ENCODE measurements at places on chromosomes 2 and 18.

GRCh38 chr2:37560863-37561614 is 110.4 kb downstream of the CDC42EP3 start:
- no peak for DNase-seq

GRCh38 chr2:146481629-146482028 is 1363.2 kb upstream of the ACVR2A start:
- no peak for DNase-seq

- no peak for DNase-seq
Measured at GRCh38 chr2:179233083-179233490, 31.5 kb downstream of the SESTD1 start.

DNA sequence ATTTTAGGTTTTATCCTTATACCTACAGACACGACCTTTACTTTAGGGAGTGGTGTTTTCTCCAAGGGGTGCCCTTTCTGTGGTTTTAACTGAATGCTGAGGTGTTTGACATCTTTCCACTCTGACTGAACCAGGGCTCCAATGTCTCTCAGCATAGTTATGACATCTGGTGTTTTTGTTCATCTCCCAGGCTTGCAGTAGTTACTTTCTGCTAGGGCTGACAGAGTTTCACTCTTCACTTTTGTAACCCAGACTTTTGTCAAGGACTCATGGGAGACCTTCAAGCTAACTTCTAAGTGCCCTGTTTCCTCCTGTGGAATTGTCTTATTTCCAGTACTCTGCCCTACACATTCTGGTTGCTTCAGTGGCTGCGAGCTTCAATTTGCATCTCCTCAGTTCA is 103.1 kb downstream of the CCDC85A start:
- no peak for DNase-seq

- no peak for DNase-seq
Measured at GRCh38 chr2:148244593-148245292, 223.9 kb downstream of the MBD5 start.

DNA sequence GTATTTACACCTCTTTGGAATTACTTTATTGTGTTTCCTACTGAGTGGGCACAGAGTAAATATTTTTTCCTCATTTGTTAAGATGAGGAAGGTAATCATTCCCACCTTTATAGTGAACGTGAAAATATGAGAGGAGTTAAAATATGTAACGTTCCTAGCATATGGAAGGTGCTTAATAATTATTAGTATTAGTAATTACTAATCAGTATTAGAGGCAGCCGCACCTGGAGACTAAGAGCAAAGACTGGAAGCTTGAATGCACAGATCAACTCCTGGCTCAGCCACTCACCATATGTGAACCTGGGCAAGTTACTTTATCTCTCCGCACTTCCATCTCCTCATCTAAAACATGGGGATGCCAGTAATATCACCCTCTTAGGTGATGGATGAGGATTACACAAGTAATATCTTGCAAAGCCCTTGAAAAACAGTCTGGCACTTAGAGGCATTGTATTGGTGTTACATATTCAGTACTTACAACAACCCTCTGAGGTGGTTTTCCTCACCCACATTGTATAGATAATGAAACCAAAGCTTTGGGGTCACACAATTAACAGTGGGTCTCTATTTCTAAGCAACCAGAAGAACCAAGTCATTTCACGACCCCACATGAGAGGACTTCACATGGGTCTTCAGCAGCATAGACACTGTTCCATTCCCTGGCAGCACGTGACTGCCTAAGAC is 100.3 kb upstream of the KCTD1 start:
- no peak for DNase-seq

GRCh38 chr18:48215876-48216638 is 193.1 kb downstream of the ZBTB7C start:
- no peak for DNase-seq

DNA sequence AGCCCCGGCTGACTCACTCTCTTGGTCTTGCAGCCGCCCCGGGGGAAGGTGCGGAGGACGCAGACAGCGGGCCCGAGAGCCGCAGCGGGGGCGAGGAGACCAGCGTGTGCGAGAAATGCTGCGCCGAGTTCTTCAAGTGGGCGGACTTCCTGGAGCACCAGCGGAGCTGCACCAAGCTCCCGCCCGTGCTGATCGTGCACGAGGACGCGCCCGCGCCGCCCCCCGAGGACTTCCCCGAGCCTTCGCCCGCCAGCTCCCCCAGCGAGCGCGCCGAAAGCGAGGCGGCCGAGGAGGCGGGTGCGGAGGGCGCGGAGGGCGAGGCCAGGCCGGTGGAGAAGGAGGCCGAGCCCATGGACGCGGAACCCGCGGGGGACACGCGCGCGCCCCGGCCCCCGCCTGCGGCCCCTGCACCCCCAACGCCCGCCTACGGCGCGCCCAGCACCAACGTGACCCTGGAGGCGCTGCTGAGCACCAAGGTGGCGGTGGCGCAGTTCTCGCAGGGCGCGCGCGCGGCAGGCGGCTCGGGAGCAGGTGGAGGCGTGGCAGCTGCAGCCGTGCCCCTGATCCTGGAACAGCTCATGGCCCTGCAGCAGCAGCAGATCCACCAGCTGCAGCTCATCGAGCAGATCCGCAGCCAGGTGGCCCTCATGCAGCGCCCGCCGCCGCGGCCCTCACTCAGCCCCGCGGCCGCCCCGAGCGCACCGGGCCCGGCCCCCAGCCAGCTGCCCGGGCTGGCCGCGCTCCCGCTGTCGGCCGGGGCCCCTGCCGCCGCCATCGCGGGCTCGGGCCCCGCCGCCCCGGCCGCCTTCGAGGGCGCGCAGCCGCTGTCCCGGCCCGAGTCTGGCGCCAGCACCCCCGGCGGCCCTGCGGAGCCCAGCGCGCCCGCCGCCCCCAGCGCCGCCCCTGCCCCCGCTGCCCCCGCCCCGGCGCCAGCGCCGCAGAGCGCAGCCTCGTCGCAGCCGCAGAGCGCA is 12.7 kb downstream of the SALL3 start:
- DNase-seq = no peak

DNA sequence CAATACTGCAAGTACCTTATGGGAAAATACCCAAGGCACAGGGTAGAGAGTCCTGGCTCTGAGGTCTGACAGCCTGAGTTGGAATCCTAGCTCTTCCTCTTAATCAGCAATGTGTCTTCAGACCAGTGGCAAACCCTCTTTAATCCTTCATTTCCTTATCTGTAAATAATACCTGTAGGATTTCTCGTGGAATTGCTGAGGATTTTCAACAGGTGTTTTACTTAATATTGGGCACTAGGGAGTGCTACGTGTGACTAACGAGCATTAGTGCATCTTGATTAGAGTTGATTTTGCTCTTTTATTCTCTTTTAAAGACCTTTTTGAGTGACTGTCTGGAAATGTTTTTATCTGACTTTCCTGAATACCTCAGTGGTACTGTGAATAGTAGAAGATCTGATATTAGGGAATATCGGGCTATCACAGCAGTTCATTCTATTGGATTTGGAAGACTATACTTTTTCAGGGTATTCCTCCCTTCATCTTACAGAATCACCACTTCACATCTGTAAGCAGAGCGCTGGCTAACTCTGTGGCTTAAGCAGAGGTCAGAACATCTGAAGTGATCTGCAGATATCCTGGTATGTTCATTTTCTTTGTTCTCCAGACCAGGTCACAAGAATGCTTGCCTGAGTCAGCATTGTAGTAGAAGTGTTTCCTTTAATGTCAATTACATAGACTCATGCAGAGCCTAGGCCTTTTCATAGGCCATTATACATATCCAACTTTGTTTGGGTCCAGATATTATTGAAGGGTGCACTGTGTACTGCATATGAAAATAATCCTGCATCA is 49.1 kb downstream of the ARHGAP28 start:
- no peak for DNase-seq

- no peak for DNase-seq
Measured at GRCh38 chr2:38653380-38653714, 12.6 kb upstream of the GALM start.

- no peak for DNase-seq
Measured at GRCh38 chr2:196530910-196531309, 108.6 kb upstream of the CCDC150 start.

DNA sequence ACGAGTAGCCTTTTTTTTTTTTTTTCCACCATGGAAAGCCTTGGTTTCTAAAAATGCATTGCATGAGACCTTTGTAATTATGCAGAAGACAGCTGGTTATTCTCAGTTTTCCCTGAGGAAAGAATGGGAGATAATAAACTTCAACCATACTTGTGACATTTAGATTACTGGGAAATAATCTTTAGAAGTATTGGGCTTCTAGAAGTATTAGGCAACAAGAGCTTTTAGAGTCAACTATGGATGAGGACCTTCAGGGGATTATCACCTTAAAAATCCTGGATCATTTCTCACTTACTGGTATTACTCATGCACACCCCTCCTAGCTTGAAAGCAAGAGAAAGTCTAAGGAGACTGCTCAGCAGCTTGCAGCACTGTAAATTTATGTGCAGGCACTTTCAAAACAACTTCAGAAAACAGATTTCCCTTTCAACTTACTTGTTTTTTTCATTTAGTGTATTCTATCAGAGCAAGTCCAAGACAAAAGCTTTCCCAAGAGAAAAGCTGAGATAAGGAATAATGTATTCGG is 175.9 kb downstream of the NRXN1 start:
- DNase-seq = no peak

- no peak for DNase-seq
Measured at GRCh38 chr2:186205254-186205911, 280.7 kb upstream of the ZC3H15 start.

DNA sequence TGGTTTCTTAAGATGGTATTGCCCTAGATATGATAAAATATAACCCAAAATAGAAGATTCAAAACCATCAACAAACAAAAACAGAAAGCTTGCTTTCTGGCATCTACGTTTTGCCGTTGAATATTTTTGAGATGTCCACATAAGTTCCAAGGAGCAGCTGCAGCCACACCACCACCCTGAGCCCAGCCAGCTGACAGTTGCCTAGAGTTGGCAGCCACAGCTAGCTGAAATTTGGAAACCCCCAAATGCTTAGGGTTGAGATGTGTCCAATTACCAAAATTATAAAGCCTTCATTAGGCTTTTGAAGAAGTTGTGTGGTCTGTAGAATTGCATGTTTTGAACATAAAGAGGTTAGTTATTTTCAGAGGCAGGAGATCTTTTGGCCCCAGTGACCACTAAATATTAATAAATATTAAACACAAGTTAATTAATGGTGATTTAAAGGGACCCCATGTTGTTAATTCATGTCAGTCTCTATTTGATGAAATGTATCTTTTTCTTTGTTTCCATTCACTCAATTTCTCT is 118.1 kb upstream of the DTNA start:
- no peak for DNase-seq

DNA sequence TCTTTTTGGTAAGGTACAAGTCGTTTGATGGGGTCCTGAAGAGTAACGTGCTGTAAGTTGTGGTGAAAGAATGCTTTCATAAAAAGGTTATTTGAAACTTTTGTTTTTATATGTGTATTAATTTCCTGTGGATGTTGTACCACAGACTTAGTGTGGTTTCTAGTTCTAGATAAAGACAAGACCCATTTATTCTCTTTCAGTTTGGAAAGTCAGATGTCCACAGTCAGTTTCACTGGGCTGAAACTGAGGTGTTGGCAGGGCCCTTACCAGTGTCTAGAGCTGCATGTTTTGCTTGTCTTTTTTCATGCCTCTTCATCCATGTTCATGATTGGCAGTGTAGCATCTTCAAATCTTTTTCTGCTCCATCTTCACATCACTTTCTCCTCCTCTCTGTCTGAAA is 22.1 kb upstream of the DOCK10 start:
- DNase-seq = no peak

DNA sequence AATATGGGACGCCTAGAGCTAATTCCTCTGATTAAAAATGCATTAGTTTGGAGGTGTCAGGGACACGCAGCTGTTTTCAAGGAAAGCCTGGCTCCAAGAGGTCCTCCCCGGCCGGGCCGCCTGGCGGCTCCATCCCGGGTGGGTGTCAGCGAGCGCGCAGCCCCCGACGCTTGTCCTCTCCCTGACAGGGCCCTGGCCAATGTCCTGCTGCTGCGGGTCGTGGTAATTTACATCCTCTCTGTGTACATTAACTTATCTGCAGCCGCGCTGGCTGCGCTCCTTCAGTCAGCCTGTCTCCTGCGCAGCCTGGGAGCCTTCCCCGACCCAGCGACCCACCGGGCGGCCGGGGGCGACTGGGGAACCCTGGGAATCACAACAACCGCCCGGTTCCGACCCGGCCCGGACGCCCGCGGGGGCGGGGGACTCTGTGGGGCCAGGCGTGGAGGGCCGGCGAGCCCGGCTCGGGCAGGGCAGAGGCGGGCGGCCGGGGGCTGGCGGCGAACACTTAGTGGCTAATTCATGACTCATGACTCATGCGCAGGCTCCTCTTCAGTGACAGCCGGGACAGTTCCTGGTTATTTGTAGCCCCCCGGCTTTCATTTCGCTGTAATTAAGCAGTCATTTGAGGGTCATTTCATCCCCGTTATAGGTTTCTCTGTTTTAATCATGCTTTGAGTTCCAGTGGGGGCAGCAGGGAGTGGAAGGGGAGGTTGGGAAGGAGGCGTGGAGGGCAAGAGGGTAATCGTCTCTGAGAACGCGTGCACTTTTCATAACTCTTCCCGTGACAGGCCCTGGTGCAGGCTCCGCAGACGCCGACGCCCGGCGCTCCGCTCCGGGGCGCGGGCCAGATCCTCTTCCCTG is 141.9 kb upstream of the CTAGE1 start:
- DNase-seq = peak; percentile 47

- DNase-seq = no peak
Measured at GRCh38 chr2:100909534-100910081, 89.7 kb downstream of the NPAS2 start.

DNA sequence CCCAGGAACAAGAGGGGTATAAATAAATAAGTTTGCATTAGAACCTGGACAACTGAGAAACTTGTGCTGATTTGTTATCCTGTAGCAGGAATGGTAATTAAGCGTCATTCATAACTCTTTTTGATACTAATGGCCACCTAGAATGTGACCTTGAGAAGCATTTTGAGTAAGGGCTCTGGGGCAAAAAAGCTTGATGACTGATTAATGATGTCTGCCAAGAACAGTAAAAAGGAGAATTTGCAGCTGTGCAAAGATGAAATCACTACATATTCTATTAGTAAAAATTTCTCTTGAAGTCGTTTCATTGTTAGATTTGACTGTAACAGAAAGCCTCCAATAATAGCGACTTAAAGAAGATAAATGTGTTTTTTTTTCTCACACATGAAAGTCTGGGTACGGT is 157.7 kb downstream of the PRKCE start:
- DNase-seq = no peak

DNA sequence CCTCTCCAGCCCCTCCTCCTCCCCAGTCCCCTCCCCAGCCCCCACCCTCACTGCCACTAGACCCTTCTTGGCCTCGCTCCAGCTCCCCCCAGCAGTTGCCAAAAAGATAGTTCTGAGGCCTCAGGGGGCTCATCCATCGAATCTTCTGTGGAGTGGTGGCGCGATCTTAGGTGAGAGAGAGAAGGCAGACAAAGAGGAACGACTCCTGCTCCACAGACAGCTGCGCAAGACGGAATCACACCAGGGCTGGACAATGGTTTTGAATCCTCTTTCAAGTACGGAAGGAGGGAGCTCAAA is 68.1 kb downstream of the LAMA3 start:
- DNase-seq = no peak

DNA sequence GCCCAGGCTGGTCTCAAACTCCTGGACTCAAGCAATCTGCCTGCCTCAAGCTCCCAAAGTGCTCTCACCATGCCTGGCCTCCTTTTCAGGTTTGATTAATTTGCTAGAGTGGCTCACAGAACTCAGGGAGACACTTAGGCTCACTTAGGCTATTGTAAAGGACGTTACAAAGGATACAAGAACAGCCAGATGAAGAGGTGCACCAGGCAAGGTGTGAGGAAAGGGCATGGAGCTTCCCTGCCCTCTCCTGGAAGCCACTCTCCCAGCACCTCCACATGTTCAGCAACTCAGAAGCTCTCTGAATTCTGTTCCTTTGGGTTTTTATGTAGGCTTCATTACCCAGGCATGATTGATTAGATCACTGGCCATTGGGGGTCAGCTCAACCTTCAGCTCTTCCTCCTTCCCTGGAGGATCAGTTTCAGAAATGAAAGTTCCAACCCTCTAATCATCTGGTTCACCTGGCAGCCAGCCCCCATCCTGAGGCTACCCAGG is 78.7 kb upstream of the RGPD5 start:
- no peak for DNase-seq

All from neural crest cell (in vitro differentiated cells).